G401 (cell line): ENCODE measurements at places on chromosomes 5 and 9. TPM values are rescaled to one million over a fixed set of nuclear protein-coding genes. Genes with fewer than 3 reads are reported as not detected.
A peak's percentile ranks its signal among the peaks of the same experiment; 100 is the strongest.

DNA sequence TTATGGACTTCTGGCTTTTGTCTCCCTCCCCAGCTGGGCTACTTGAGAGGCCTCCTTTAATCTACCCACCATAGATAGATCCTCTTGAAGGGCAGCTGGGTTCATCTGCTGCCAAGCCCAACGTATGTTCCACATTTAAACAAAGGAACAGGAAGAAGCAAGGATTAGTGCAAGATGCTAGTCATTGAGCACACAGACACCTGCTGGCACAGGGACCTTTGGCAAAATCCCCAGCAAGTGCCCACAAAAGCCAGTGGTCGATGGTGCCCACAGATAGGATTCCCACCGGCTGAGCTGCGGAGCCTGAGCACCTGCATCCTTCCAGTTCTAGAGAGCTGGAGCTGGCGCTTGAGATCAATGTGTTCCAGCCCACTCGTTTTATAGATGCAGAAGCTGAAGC, 57.7 kb upstream of the SHB start:
- no peak for DNase-seq

GRCh38 chr9:27160636-27161035, 51.6 kb downstream of the TEK start:
- no peak for DNase-seq

DNA sequence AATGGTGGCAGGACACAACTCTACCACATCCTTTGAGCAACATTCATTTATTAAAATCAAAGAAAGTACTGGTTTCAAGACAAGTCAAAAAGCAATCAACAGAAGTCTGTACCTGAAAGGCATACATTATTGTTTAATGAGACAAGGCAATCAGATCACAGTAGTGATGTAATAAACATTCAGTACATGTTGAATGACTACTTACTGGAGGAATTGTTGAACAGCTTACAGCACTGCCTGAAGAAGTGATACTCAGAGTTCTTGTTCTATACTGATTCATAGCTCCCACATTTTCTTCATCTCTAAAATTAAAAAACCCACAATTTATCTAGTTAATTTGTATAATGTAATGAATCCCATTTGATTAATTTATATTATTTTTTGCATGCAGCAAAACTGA, 18.2 kb downstream of the RIOK2 start:
- DNase-seq: no peak

DNA sequence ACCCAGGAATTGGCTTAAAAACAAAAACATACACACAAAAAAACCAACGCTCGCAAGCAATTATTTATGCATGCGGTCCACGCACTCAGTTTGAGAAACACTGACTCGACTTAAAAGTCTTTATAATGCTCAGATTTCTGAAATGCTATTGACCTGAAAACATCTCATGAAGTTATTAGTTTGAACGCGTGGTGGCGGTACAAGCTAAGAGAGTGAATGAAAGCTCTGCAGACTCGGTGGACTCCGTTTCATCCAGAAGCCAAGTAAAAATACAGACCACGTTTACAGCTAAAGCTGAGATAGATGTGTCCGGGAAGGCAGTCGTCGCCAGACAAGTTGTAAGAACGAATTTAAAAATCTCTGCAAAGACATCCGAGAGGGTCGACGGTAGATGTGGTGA, at the start of gene PCDHB6:
Gene PCDHB6 (plus strand): TSS at position 246 of the 400 bp plus-strand sequence. CDS start 201 bp downstream, outside the sequence.
- peak; percentile 39 for DNase-seq

Gene RNF183
- total RNA-seq: not detected in 2 replicates

Gene CATSPER3
- total RNA-seq: not detected in 2 replicates

Gene KIAA0825
- 1.8 and 3.3 TPM in 2 replicates for total RNA-seq

Gene NUTM2F
- total RNA-seq: not detected in 2 replicates
